GM23248 (cell line): ENCODE measurements at places on chromosomes 12 and 14. TPM values are rescaled to one million over a fixed set of nuclear protein-coding genes. Genes with fewer than 3 reads are reported as not detected.

PLA2G1B gene
- total RNA-seq = not detected in 2 replicates

CAPZA3 gene
- total RNA-seq = not detected in 2 replicates

- peak; percentile 7 for DNase-seq
These were observed 120.0 kb upstream of the NOS1 start for GRCh38 chr12:117481470-117481869.

- DNase-seq = no peak
These were observed 281.3 kb downstream of the KCNH5 start for GRCh38 chr14:62763951-62764350.

GTF2A1 gene
- 22.5 and 27.8 TPM in 2 replicates for total RNA-seq

DNA sequence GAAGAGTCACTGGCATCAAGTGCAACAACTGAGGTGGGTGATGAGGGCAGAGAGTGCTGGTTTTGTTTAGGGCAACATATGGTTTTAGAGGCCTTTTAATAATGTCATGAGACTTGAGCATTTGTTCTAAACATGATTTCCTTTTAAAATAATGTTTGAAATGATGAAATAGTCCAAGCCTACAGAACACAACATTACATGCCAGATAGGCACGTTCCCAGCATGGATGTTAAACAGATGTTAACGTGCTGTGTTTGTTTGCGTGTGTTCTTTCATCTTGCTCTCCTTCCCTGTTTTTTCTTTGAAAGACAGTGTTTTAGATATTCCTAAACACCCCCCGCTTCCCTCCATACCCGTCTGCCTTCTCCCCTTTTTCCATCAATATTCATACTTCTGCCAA is 82.3 kb downstream of the RGS6 start:
- no peak for DNase-seq

GRCh38 chr12:113081873-113082272 is 25.3 kb downstream of the DTX1 start:
- DNase-seq = no peak

DNA sequence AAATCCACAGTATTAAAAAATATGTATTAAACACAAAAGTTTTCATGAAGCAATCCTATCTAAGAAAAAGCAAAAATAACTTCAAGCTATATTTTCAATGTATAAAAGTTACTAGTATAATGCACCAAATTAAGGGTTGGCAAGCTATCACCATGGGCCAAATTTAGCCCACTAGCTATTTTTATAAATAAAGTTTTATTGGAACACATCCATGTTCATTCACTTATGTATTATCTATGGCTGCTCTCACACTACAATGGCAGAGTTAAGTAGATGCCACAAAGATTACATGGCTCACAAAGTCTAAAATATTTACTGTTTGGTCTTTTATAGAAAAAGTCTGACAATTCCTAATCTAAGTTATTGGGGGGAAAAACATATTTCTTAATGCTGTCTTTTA is 17.6 kb downstream of the KLHL28 start:
- DNase-seq = no peak

SPIC gene
- not detected in 2 replicates for total RNA-seq

DNA sequence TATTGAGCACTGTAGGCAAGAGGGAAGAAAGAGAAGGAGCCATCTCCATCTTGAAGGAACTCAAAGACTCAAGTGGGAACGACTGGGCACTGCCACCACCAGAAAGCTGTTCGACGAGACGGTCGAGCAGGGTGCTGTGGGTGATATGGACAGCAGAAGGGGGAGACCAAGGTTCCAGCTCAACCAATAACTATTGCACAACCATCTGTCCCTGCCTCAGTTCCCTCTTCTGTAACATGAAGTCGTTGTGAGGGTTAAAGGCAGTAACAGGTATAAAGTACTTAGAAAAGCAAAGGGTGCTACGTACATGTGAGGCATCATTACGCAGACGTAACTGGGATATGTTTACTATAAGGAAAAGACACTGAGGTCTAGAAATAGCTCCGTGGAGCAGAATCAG is 13.9 kb upstream of the BDKRB1 start:
- DNase-seq = no peak

GRCh38 chr14:28773176-28773575 is 6.6 kb downstream of the FOXG1 start:
- DNase-seq = no peak

ANKS1B gene
- total RNA-seq = not detected in 2 replicates

- DNase-seq = no peak
These were observed 79.6 kb downstream of the NCOR2 start for GRCh38 chr12:124487834-124488165.

DNA sequence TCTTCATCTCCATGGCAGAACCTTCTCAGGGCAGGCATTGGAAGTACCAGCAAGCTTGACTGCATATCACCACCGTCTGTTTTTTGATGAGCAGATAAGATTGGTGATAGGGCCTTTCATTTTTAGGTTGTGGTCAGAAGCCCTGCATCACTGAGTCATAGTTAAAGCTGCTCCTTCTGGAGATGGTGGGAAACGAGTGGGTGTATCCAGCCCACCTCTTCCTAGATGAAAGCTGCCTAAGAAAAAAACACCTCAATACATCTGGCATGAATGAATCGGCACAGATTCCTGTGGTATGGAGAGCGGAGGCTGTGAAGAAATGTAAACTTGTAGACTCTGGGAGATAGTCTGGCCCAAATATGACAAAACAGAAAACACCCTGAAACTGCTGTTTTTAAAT is 248.7 kb upstream of the EGLN3 start:
- peak; percentile 97 for DNase-seq

DNA sequence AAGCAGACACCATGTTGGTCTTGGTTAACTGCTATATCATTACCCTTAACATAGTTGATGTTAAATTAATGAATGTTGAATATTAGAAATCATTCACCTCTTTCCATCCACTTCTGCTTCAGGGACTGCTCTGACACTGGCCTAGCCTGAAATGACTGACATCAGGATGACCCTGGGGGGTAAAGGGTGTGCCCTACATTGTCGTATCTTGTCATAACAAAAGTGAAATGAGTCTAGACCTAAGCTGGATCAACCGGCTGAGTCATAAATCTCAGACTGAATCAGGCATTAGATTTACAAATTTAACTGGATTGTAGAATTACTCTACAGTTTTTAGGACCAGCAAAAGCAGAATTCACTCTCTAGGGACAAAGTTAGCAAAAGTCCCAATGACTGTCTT is 35.3 kb downstream of the KICS2 start:
- peak; percentile 64 for DNase-seq

DNA sequence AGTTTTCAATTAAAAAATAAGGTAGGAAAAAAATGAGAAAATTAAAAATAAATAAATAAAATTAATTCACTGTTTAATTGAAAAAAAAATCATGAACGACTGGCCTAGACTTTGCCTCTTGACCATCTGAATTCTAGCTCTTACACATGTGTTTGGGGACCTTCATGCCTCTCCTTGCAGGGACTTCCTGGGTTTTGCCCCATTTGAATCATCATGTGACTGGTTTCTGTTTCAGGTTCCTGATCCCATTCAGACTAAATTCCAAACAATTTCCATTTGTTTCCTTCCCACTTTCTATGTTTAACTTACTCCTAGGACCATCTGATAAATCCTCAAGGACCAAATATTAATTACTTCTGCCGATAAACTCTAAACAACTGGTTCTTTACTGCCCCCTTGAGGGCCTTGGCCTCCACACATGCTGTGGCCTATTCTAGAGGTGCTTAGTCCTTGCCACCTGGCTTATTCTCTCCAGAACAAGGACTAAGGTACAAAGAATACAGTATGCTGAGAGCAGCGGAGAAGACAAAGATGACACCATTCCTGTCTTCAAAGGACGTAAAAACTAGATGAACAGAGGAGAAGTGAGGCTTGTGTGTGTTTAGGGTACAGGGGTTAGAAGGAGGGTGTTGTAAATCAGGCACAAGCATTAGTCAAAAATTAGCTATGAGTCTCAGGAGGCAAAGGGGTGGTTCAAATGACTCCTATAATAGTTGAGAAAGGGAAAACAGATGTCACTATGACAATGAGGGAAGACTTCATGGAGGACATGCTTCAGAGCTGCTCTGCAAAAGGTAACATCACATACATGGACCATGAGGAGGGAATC is 125.8 kb upstream of the AVPR1A start:
- peak; percentile 51 for DNase-seq

- DNase-seq = no peak
These were observed 142.6 kb upstream of the OTX2 start for GRCh38 chr14:56952766-56953473.

GRCh38 chr12:111643427-111643826 is 42.3 kb downstream of the BRAP start:
- DNase-seq = no peak

- DNase-seq = peak; percentile 84
These were observed 5.8 kb downstream of the MARK3 start for GRCh38 chr14:103391048-103391447.

P2RX2 gene
- not detected in 2 replicates for total RNA-seq

DNA sequence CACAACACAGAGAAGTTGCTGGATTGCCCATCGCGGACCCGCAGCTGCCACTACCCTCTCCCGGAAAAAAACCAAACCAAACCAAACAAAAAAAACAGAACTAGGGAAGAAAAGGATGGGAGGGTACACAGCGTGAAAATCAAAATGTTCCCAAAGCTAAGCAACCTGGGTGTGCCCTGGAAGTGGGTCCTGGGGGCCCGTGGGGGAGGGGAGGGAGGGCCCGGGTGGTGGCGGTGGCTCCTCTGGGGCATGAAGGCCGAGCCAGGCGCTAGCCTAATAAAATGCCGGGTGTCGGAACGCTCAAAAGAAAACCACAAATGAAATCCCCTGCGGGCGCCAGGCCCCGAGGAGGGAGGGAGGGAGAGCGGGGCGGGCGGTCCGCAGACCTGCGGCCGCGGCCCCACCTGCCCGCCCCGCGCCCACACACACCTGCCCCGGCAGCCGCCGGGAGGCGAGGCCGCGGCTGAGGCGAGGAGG is 787 bp downstream of the HECTD4 start:
- peak; percentile 49 for DNase-seq

DNA sequence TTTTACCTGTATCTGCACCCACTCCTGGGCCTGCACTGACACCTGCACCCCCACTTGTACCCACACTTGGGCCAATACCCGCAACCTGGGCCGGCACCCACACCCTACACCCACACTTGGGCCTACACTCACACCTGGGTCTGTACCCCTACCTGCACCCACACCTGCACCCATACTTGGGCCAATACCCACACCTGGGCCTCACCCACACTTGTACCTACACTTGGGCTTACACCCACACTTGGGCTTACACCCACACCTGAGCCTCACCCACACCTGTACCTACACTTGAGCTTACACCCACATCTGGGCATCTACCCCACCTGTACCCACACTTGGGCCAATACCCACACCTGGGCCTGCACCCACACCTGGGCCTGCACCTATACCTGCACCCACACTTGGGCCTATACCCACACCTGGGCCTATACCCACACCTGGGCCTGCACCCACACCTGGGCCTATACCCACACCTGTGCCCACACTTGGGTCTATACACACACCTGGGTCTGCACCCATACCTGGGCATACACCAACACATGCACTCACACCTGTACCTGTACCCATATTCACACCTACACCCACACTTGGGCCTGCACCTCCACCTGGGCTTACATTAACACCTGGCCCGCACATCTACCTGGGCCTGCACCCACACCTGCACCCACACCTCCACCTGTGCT is 39.2 kb downstream of the DAO start:
- DNase-seq = no peak

LRTM2 gene
- total RNA-seq = not detected in 2 replicates

SERPINA12 gene
- total RNA-seq = not detected in 2 replicates

GRCh38 chr12:6380141-6381121 is 3.5 kb upstream of the LTBR start:
- DNase-seq = peak; percentile 80

PLEKHH1 gene
- total RNA-seq = under 0.01 TPM in 1 of 2 replicates, not detected in the other

- peak; percentile 52 for DNase-seq
These were observed 270.7 kb upstream of the PDE3A start for GRCh38 chr12:20097626-20098025.

SUDS3 gene
- 27.1 and 42.7 TPM in 2 replicates for total RNA-seq

- peak; percentile 4 for DNase-seq
These were observed 3.0 kb downstream of the SMIM10L1 start for GRCh38 chr12:11174022-11174421.

DNA sequence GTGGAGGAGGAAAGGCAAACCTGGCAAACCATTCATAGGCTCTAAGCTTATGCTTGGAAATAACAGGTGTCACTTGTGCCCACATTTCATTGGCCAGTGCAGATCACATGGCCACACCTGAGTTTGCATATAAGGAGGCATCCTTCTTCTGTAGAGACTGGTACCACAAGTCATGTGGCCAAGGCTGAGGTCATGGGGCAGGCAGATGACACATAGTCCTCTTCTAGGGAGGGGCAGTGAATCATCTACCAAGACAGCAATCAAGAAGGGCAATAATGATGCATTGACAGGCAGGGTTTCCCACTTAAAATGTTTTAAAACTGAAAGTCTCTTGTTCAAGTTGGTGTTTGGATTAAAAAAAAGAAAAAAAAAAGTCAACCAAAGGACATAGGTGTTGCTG is 77.3 kb downstream of the DAAM1 start:
- peak; percentile 47 for DNase-seq

- peak; percentile 71 for DNase-seq
These were observed 19.5 kb downstream of the ANO6 start for GRCh38 chr12:45235087-45236025.

DNA sequence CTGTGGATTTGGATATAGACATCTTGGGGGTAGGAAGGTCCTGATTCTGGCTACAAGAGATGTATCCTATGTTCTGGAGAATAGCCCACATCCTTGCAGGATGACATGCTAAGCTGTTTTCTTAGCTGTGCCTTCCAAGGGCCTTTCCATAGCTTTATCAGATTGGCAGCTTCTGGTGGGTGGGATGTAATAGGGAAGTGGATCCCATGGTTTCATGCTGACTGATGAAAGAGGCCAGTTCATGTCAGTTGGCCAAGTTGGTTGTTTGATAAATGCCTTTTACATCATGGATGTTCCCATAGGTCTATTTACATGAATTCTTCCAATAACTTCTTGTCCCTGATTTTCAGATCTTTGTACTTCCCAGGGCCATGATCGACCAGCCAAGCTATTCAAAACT is 169.1 kb upstream of the RMST start:
- no peak for DNase-seq

DNA sequence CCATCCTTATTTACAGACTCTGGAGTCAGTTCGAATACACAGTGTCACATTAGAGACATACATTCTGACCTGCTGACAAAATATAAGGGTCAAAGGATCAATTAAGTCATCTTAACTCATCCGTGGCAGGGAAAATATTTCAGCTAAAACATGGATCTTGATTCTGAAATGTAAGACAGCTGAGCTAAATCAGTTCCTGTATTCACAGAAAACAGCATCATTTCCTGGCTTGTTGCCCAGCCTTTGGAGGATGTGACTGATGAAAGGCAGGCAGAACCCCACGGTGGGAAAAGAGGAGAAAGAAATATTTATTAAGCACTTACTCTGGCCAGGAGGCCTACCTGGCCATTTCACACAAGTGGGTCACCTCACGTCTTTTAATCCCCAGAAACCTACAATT is 101.9 kb downstream of the GAS2L3 start:
- DNase-seq = peak; percentile 66

ESPL1 gene
- 5.6 and 8.5 TPM in 2 replicates for total RNA-seq

- DNase-seq = no peak
These were observed 3.4 kb upstream of the HOXC9 start for GRCh38 chr12:53996240-53997203.

GRCh38 chr12:117685110-117685926 is 283.5 kb downstream of the KSR2 start:
- DNase-seq = peak; percentile 89

BRMS1L gene
- 5.6 and 6.6 TPM in 2 replicates for total RNA-seq

- DNase-seq = no peak
These were observed 226.8 kb downstream of the SOX5 start for GRCh38 chr12:23722655-23723054.

GRCh38 chr12:63900922-63901793 is 56.7 kb downstream of the SRGAP1 start:
- no peak for DNase-seq

GRCh38 chr14:98955036-98955740 is 316.8 kb downstream of the BCL11B start:
- no peak for DNase-seq
